ENCODE measurements at places on chromosomes 2 and 18.

DNA sequence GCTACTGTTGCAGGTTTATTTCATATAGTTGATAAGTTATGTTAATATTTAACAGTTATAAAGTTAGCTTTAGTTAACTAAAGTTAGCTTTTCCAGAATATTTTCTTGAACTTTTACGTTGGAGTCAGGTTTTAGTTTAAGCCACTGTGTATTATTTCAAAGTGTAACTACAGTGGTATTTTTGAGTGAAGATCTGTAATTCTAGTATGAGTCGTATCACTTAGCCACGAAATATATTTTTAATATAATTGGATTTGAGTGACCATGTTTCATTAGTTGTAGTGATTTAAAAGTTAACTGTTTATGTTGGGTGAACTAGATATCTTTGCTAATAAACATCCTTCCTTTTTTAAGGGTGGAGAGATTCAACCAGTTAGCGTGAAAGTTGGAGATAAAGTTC, 2.5 kb downstream of the HSPE1 start:
- DNase-seq: no peak

- no peak for DNase-seq
Measured at GRCh38 chr2:105795575-105795934, 50.8 kb downstream of the NCK2 start.

DNA sequence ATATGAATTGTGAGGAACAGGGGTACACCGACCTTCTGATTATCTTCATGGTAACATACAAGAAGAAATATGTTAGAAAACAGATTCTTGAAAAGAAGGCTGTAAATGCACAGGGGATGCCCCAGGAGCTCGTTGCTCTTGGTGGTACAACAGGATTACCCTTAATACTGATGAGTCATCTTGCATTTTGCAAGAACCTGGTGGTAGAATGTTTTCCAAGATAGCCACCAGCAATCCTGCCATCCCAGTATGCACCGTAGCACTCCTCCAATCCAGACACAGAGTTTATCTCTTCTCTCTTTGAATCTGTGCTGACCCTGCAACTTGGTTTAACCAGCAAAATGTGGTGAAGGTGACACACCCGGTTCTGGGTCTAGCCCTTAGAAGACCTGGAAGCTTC, 238.3 kb downstream of the EN1 start:
- DNase-seq: no peak

DNA sequence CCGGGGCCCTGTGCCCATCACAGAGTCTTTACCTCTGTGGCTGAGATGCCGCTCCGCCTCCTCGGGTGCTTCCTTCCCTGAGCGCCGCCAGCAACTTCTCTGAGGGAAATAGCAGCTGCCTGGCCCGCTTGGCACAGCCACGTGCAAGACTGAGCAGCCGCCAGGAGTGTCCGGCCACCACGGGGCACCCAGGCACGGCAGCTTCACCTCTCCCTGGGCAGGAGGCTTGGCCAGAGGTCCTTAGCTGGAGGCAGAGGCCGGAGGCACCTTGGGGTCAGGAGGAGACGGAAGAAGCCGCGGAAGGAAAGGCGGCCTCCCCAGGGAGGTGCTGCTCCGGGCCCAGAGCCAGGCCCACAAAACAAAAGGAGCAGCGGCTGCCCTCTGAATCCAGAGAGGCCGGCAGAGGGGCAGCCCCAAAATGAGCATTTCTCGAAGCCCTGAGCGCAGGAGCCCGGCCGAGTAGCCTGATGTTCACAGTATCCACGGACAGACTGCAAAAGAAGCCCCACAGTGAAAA, 6.0 kb upstream of the LIMS2 start:
- no peak for DNase-seq

- DNase-seq: no peak
Measured at GRCh38 chr2:216320852-216321251, 51.4 kb downstream of the MARCHF4 start.

DNA sequence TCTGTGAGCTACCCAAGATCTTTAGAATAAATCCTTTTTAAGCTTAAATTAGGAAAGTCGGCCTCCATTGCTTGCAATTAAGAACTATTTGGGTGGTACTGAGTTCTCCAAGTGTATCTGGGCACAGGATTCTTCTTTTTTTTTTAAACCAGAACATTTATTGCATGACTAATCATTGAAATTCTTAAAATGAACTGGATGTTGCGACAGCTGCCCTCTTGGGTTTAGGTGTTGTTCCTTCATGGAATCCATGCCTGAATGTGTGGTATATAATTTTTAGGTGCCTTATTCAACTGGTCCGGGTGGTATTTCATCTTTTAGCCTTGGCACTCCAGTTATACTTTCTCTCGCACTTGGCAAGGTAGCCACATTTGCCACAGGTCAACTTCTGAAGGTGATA, 14.5 kb upstream of the KCNK3 start:
- DNase-seq: no peak

- no peak for DNase-seq
Measured at GRCh38 chr2:135096665-135097446, 44.8 kb downstream of the RAB3GAP1 start.

DNA sequence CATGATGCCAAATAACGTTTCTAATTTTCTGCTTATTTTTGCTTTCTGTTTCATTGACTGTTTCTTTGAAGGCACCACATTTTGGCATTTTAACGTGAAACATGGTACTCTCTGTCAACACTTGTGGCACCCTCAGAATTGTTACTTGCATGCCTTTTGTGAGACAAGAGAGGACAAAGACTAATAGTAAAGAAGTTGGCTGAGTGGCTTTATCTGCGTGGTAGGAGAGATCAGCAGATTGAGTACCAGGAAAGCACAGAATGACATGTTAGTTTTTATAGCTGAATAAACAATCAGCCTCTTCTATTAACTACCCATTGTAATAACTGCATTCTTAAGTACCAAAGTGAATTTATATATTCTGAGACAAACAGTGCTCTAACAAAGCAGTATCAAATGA, 8.6 kb downstream of the ZNF638 start:
- DNase-seq: no peak

GRCh38 chr2:180980943-180981911, 822 bp downstream of the UBE2E3 start:
- peak; percentile 46 for DNase-seq

DNA sequence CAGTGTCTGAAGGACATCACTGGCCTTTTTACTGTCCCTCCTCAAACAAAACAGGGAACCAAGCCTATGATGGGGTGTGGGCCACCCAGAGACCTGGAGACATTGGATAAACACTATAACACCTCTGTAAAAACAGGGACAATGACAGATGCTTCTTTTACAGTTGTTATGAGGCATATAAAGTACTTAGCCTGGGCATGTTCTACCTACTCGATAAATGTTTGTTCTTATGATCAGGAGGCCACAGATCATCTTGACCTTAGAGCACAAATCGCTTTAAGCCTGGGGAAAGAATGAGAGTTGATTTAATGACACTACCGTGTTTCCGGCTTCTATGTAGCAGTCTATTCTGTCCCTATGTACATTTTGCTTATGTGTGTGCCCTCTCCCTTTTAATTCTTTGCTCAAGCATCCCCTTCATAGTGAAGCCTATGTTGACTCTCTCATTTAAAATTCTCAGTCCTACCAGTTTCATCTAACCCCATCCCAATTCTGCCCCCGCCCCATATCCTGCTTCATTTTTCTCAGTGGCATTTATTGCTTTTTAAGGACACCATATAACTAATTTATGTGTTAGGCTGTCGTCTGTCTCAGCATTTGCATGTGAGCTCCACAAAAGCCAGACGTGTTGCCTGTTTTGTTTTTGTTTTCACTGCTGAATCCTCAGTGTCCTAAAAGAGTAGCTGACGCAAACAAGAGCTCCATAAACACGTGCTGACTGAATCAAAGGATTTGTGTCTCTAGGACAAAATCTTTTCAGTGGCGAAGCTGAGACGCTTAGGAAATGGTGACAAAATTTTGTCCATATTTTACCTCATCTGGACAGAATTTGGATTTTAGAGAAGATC, 182.3 kb upstream of the ST6GAL2 start:
- DNase-seq: no peak

DNA sequence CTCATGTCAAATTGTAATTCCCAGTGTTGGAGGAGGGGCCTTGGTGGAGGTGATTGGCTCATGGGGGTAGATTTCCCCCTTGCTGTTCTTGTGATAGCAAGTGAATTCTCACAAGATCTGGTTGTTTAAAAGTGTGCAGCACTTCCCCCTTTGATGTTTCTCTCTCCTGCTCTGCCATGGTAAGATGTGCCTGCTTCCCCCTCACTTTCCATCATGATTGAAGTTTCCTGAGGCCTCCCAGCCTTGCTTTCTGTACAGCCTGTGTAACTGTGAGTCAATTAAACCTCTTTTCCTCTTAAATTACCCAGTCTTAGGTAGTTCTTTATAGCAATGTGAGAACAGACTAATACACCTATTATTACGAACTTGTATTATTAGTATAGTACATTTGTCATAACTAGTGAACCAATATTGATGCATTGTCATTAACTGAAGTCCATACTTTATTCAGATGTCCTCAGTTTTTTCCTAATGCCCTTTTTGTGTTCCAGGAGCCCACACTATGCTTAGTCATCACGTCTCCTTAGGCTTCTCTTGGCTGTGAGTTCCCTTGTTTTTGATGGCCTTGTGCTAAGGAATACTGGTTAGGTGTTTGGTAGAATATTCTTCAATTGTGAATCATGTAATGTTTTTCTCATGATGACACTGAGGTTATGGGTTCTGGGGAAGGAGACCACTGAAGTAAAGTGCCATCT, 4.5 kb upstream of the MAP3K2 start:
- no peak for DNase-seq

DNA sequence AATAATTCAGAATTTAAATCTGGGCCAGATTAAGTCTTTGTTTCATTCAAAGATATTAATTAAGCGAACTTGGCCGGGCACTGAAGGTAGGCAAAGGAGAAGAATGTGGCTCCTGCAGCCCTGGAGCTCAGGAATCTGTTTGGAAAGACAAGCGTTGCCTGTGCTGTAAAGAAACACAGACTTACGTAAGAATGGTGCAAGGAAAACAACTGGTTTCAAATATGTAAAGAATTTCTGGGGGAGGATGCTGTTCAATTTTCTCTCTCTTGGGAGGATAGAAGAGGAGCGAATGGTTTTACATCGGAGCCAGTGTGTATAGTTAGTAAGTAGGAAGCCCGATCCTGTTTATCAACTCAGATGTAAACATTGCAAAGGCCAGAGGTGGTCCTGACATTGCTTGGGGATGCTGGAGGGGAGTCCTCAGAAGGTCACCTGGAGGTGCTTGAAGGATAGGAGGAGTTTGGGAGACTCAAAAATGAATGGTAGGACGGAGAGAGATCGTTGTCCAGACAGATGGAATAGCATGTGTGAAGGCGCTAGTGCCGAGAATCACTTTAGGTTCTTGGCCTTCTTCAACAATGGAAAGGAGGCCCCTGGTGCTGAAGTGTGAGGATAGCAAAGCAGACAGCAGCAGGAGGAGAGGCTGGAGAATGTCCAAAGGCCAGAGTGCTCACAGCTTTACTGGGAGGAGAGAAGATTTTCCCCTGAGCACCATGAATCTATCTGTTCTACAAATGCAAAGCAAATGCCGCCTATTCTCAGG, 456.1 kb downstream of the LPIN1 start:
- DNase-seq: no peak

DNA sequence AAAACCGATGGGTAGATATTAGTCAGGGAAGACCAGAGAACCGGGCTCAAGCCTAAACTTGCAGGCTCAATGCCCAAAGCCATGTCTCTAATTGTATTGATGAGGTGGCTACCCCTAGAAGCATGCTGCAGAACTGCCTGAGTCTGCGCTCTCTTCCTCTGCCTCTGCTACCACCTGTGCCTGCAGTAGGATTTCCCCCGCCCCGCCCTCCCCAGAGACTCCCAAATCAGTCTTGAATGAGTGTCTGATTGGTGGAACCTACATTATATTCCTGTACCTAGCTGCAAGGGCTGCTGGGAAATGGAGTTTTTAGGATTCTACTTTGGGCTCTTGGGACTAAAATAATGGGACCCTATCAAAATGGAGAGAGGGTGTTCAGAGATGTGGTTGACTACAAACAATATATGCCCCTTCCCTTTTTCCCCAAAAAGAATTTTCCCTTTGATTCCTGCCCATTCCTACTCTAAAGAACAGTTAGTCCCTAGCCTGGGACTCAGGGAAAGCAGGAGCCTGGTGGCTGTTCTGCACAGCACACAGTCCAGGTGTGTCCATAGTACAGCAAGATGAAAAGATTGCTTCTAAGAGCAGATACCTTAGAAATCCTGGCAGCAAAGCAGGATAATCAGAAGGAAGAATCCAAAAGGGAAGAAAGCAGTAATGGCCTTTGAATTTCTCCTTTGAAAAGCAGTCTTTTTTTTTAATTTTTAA, 12.5 kb downstream of the GRP start:
- peak; percentile 54 for DNase-seq

GRCh38 chr2:177709986-177710401, 317.4 kb downstream of the AGPS start:
- DNase-seq: no peak

DNA sequence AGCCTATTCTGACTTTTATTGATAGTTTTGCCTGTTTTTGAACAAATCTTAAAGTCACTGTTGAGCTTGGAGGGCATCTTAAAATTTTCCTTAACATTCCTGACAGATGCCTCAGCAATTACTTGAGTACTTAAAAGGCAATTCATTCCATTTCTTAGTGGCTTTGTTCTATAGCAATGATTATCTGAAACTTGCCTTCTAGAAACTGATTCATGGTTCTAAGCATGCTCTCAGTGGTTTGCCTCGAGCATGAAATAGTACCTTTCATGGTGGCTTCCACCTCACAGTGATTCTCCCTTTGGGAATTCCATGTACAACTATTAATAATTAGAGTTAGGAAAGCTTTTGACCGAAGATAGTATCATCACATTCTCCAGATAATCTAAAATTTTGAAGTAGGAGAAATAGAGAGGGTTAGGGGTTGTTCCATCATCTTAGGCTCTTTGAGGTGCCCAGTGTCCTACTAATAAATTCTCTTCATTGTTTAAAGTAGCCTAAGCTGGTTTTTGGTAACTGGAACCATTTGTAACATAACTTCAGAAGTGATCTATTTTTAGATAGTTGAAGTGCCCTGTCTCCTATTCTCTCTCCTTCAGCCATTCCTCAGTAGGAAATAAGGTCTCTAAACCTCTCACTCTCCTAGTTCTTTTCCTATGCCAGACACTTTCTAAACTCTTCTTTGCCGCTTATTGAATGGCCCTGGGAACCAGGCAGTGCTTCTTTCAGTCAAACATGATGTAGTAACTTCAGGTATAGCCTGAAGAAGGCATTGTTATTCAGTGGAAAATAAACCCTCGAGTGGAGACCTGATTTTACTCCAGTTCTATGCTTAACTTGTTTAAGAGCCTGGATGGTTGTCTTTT, 156.1 kb downstream of the HAUS1 start:
- no peak for DNase-seq

All from NCI-H2171 treated with DMSO at 0.1 percent for 48 hours (cell line).